ENCODE measurements at places on chromosomes 3 and 15.

GRCh38 chr3:178137206-178137605, 399.0 kb upstream of the KCNMB2 start:
- DNase-seq, result no peak

- DNase-seq, result no peak
Observed at GRCh38 chr3:71097557-71097956, 486.0 kb downstream of the FOXP1 start.

- DNase-seq, result no peak
Observed at GRCh38 chr3:156030723-156031122, 89.7 kb upstream of the KCNAB1 start.

- DNase-seq, result no peak
Observed at GRCh38 chr3:40310705-40311104, 1.2 kb downstream of the EIF1B start.

DNA sequence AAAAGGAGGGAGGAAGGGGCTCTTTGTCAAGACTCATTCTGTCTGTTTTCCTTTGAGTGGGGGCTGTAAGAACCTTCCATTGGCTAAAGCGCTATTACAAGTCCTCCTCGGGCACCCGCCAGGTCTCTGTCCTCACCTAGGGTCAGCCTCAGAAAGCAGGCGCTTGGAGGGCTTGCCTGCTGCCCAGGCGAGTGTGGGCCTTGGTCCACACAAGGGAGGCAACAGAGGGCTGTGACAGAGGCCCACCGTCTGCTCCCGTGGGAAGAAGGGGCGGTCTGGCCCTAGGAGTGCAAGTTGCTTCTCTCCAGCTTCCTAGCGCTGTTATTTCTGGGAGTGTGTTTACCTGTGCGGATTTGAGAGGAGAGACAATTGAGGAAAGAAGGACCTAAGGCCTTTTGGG, 24.0 kb upstream of the EHD4 start:
- DNase-seq, result no peak

DNA sequence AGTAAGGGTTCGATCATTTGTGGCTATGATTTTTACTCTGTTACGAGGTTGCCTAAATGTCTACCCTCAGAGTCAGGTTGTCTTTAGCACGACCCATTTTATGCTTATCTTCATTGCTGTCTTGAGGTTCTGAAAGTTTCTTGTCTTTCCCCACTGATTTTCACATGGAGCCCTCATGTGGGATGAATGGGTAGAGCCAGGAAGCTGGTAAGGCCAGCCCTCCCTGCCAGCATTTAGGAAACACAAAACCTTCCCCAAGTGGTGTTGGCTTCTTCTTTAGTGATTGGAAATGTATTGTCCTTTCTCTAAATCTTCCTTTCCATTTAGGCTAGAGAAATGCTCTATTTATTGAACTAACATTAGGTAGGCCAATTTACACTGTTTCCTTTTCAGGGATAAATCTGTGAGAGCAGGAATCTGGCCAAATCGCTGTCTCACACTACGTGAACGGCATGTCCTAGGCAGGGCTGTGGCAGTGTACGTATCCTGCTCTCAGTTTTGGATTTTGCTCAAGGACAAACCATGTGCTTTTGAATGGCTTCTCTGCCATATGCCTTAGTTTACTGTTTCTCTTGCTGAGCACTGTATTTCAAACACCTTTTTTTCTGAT, 43.7 kb downstream of the MYZAP start:
- peak; percentile 66 for DNase-seq

DNA sequence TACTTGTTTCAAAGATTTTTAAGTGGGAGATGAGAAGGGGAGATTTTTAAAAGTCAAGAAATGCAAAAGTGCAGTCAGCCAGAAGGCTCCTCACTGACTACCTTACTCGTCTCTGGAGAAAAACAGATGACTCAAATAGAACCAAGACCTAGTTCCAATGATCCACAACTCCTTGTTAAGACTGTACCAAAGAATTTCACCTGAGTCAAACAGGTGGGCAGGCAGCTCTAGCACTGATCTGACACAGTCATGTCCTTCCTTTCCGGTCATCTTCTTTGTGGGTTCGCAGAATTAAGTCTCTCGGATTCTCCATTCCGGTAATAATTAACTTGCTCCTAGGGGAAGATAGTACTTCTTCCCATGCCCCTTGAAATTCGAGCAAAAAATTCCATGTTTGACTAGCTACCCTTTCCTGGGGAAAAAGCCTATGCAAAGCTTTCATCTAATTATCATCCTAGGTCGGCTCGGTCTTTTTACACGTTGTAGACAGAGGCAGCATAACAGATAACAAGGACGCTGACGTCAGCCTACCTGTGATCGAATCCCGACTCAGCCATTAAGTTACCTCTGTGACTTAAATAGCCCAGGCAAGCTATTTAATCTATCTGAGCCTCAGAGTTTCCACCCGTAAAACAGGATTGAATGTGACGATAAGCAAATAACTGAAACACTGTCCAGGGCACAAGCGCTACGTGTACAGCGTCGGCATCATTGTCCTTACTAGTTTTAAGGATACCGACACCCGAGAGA, 758 bp downstream of the SELENOK start:
- no peak for DNase-seq

DNA sequence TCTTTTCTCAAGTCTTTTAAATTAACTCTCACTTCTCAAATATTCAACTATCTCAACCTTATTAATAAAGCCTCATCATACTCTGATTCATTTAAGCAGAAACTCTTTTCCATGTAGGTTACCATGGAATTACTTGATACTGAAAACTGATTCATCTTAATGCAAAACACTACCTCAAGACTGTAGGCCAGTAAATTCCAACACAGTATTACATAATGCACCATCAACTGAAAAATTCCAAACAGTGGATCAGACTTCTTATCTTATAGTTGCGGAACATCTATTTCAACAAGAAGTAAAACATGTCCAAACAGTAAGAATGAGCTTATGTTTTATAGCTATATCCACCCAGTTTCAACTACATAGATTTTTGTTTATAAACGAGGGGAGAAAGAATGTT, 124.5 kb downstream of the PEAK1 start:
- no peak for DNase-seq

DNA sequence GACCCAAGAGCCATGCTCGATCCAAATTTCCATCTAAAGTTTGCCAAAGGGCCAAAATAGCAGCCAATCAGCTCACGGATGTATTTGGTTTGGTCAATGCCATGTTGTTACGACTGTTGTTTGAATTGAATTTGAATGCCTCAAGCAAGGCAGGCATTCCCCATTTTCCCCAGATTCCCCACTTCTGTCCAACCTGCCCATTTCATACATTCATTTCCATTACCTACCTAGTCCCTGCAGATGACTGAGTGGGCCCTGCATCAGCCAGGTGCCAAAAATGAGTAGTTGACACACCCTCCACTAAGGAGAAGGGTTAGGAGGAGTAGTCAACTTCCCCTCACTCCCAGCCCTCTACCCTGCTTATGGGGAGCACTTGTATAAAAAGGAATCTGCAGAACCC, 51.7 kb downstream of the ANXA2 start:
- DNase-seq, result no peak

- no peak for DNase-seq
Observed at GRCh38 chr15:72033711-72034110, 84.2 kb downstream of the MYO9A start.

GRCh38 chr3:66656609-66657008, 155.8 kb upstream of the LRIG1 start:
- no peak for DNase-seq

- no peak for DNase-seq
Observed at GRCh38 chr3:115648559-115648958, 25.2 kb downstream of the GAP43 start.

DNA sequence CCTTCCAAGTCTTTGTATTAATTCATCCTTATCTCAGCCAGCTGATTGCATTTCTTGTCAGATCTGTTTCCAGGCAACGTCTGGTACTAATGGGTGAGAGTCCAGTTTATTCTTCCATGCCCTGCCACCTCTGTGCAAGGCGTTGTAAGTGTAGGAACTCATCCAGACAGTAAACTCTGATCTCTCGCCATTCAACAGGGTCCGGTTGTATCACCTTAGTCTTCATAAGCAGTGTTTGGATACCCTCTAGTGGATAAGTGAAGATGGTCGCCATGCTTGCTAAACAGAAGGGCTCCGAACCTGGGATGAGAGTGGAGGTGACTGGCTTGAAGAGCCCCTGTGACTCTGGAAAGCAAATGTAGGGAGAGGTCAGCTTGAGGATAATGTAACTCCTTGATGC, 51.6 kb upstream of the CMTM7 start:
- DNase-seq, result no peak

DNA sequence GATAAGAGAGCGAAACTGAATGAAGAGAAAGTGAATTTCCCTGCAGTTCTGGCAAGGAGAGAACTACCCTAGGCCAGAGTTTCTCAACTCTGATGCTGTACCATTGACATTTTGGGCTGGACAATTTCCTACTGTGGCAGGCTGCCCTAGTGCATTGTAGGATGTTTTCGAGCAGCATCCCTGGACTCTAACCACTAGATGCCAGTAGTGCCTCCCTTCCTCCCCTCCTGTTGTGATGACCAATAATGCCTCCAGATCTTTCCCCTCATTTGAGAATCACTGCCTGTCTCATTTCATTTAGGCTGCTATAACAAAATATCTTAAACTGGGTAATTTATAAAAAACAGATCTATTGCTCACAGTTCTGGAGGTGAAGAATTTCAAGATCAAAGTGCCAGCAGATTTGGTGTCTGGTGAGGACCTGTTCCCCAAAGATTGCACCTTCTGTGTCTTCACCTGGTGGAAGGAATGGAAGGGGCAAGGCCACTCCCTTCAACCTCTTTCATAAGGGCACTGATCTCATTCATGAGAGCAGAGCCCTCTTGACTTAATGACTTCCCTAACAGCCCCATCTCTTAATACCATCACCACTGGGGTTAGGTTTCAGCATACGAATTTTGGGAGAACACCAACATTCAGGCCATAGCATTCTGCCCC, 188.9 kb upstream of the MEIS2 start:
- no peak for DNase-seq

DNA sequence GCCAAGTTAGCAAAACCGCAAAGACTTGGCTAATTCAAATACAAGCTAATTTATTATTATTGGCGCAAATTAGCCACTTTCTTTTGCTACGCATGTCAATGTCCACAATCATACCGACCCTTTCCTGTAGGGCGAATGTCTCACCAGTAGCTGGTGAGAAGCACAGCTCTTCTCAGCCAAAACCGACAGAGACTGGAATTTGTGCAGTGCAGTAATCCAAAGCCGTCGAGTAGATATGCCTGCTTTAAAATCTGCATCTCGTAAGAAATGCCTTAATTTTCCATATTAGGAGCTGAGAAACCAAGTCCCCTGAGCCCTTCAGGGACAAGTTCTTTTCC, 614 bp upstream of the MINDY2 start:
- DNase-seq, result no peak

GRCh38 chr3:133851931-133852330, 43.8 kb downstream of the RAB6B start:
- no peak for DNase-seq

DNA sequence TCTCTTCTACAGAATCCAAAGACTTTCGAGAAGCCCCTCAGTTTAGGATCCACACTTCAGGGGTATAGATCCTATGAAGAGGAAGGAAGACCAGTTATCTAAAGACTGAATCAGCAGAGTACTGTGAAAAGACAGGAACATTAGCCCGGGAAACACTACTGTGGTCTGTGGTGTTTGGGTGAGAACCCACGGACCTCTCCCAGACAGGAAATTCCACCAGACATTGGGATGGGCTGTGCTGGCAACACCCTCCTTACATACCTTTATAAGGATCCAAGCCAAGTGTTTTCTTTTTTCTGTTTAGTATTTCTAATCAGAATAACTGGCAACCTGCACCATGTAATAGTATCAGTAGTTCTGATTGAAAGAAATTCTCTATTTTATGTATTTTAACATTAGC, 14.1 kb downstream of the TMEM207 start:
- no peak for DNase-seq

DNA sequence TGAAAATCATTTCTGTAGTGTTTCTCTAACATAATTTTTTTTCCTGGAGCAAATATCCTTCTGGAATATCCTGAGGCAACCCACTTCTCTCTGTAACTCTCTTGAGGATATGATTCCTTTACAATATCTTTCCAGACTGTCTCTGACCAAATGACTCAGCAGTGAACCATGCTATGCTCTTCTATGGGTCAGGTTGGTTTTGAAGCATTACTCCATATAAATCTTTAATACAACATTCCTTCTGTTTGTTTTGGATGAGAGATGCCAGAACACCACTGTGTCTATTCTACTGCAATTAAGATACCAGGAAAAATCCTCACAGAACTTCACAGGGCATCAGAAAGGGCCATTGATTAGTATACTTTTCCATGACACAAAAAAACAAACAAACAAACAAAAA, 626.4 kb upstream of the ZNF385D start:
- no peak for DNase-seq

DNA sequence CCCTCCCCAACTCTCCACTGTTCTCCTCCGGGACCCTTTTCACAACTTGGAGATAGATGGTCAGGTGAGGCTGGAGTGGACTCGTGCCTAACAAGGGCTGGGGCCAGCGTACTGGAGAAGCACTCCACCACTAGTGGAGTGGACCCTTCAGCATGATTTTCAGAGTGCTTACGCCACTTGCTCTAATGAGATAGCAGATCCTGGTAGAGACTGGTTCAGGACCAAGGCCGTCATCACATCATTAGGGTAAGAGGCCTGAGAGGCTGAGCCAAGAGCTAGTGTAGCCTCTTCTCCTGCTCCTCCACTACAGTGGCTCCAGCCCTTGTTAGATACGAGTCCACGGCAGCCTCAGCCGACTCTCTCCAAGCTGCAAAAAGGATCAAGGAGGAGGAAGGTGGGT, 66.9 kb upstream of the NTRK3 start:
- DNase-seq, result no peak

GRCh38 chr15:90915808-90916440, 12.8 kb downstream of the MAN2A2 start:
- peak; percentile 74 for DNase-seq

- no peak for DNase-seq
Observed at GRCh38 chr3:43247561-43248184, 38.7 kb upstream of the SNRK start.

- DNase-seq, result no peak
Observed at GRCh38 chr3:82145742-82146141, 384.3 kb upstream of the GBE1 start.

GRCh38 chr15:81161160-81161673, 27.1 kb downstream of the CFAP161 start:
- no peak for DNase-seq

Data from right cardiac atrium (tissue), 5 donors.